ENCODE measurements at places on chromosomes 5 and 9.

DNA sequence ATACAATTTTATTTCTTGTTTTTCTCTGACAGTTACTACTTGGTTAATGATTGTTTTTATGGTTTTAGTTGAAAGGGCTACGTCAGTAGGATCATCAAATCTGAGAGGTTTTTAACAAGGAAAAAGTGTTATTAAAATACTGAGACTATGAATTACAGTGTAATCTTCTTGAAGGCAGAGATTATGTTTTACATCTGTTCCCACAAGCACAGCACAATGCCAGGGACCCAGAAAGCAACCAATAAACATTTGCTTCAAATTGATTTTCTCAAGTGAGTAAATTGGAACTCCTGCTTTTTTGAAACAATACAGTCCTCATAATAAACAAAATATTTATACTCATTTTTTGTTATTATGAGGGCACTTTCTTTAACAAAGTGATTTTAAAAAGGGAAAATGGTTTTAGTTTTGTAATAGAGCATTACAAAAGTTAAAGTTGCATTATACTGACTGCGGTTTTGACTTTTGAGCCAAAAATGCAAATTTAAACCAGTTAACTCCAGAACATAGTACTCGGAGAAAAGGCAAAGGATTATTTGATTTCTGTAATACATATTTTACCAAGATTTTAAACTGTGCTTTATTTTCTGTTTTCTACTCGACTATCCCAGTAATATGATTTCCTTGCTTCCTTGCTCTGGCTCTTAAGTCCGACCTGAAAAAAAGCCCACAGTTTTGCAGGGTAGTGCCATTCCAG is 176.9 kb downstream of the GDNF start:
- DNase-seq, result no peak

DNA sequence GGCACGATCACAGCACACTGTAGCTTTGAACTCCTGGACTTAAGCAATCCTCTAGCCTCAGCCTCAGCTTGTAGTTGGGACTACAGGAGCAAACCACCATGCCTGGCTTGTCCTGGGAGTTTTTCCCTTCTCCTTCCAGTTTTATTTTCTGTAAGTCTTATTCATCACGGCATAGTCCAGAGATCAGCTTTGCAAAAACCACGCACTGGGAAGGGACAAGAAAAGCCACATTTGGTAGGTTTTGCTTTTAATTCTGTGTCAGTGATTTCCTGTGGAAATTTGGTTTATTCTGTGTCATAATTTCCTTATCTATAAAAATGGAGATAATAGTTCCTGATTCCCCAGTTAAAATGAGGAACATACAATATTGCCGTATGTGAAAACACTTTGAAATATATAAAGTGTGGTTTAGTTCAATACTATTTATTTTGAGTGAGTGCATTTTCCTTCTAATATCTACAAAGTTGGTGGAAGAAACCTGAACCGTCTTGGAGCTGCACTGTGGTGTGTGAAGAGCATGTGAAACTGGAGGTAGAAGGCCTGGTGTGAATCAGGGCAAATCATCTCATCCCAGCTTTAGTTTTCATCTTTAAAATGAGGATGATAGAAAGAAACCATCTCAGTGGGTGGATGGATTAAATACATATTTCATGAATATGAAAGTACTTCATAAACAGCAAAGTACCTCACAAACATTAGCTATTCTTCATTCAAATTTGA is 92.8 kb upstream of the ELL2 start:
- no peak for DNase-seq

- DNase-seq, result no peak
These were observed 275.9 kb upstream of the ZNF462 start for GRCh38 chr9:106587042-106587441.

- no peak for DNase-seq
These were observed 95.9 kb downstream of the UGCG start for GRCh38 chr9:111992523-111992922.

DNA sequence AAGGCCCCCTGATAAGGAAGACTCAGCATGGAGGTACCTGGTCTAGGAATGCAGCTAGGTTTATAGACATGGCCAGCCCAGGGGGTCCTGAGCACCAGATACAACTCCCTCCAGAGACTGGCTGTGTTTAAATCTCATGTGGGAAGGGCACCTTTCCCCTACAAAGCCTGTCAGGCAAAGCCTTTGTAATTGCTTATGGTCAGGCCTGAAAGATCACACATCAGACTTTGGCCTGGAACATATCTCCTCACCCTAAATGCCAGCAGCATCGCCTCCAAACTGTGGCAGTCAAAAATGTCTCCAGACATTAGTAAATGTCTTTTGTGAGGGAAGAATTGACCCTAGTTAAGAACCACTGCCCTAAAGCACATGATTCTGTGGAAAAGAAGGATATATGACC is 51.6 kb upstream of the MACIR start:
- no peak for DNase-seq

DNA sequence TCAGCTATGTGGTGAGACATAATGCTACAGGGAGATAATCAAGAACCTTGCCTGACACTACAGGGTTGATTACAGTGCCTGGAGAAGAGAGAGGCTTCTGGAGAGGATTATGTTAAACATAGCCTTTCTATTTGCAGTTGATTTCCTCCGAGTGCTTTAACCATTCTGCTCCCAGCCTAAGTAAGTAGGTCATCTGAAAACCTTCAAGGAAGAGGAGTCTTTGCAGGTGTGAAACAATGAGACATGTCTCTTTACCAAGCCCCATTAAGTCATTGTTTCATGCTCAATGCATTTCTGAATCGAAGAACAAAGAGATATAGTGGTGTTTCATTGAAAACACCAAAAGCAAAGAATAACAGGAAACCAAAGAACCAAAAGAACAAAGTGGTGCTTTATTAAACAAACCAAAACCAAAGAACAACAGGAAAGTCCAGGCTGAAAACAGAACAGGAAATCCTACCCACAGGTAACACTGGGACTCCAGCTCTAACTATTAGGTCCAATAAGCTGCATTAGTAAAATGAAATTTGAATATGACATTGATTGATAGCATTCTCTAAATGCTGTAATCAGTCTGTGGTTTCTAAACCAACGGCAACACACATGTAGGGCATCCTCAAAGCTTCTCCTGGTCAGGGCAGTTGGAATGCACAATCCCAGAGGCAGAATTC is 113.3 kb upstream of the SPATA31D4 start:
- DNase-seq, result no peak

Data from vagina (tissue), 2 donors.